ENCODE measurements at places on chromosomes 5 and 9. TPM values are rescaled to one million over a fixed set of nuclear protein-coding genes. Genes with fewer than 3 reads are reported as not detected.
A peak's percentile ranks its signal among the peaks of the same experiment; 100 is the strongest.

WDR38 gene
- total RNA-seq: not detected

SPATA31E1 gene
- total RNA-seq: not detected

PCDHA2 gene
- total RNA-seq: not detected

PRR16 gene
- total RNA-seq: not detected

FBXW2 gene
- total RNA-seq: 85.0 TPM

FBP1 gene
- total RNA-seq: 0.39 TPM

CDC20B gene
- total RNA-seq: not detected

FOXI1 gene
- total RNA-seq: not detected

RFX3 gene
- total RNA-seq: 11.3 TPM

SLC36A3 gene
- not detected for total RNA-seq

C5orf58 gene
- total RNA-seq: not detected

PCDHB16 gene
- total RNA-seq: not detected

- peak; percentile 14 for DNase-seq
These were observed 28.1 kb upstream of the F2RL1 start for GRCh38 chr5:76790632-76791290.

DNA sequence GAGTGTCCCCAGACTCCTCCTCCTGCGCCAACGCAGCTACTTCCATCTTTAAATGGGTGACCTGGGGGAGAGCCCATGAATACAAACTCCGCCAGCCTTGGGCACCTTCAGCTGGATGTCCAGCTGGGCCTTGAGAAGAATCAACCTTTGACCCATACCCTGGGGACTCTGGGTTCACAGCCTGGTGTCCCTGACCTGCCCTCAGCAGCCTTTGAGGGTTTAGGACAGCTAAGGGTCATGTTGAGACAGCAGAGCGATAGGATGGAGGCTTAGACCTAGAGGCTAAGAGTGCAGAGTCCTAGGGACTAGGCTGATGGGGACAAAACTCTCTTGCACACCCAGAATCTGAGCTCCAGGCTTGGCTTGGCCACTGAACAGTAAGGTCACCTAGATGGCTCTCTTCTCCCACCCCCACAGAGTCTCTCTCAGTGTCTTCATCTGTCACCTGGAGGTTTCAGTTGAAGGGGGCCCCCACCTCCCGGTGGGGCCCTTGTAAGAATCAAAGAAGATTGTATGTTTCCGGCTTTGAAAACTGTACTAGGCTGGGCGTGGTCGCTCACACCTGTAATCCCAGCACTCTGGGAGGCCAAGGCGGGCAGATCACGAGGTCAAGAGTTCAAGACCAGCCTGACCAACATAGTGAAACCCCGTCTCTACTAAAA is 6.7 kb upstream of the AQP3 start:
- no peak for DNase-seq

DNA sequence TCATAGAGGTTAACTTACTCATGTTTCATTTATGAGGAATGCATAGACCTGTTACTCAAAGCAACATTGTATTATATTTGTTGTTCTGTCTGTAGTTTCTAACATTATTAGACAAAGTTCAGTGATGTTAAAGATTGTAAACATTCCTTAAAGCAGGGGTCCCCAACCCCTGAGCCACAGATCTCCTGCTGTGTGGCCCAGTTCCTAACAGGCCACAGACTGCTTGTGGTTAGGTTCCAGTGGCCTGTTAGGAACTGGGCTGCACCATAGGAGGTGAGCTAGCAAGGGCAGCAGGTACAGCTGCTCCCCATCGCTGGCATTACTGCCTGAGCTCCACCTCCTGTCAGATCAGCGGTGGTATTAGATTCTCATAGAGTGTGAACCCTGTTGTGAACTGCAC is 181.1 kb downstream of the KDM4C start:
- DNase-seq: no peak

DNA sequence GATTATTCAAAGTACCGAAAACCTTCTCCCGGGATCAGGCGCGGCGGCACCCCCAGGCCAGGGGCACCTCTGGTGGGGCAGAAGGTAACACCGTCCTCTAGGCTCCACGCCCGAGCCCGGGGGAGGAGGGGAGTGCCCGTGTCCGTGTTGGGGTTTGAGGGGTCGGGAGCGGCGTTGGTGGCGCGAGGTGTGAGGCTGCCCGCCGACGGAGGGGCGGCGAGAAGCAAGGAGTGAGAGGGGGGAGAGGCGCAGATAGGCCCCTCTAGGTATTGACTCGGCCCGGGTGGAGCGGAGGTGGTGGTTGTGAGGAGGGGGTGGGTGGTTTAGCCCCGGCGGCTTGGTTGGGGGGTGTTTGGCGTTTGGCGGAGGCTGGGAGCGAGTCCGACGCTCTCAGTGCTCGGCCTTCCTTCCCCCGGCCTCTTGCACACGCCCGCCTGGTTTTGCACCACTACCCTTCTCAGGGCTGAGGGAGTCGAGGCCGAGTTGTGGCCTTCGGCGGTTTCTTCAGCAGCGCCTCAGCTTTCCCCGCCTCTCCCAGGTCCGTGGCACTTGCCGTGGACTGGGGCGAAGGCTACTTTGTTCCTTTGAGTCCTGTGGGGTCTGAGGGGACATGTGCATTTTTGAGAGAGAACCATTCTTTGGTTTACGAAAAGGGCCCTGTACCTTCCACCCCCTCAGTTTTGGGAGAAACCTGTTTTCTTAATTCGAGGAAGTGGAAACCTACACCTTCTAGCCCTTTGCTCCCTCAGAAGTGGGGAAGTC is 450 bp downstream of the GPBP1 start:
- peak; percentile 22 for DNase-seq

DNA sequence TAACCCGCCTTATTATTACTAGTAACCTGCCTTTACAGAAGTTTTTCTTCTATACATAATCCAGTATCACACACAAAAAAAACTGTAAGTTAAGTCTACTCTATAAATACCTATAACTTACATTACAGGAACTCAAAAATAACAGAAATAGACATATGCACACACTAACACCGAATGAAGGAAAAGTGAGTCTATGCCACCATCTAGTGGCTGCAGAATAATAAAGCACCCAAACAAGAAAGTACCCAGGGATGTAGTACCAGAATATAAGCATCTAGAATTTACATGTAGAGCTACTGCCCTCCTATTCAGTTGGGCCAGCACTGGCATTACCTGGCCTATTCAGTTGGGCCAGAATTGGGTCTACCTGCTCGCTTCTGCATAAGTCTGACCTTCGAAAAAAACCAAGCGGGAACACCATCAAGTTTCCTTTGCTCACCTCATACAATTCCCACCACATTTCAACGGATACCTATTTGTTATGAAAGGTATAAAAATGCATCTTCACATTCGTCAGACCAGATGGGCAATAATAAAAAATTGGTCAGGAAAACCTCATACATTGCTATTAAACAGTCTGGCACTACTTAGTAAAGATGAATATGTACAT is 4.0 kb upstream of the NIPSNAP3A start:
- DNase-seq: peak; percentile 22

GRCh38 chr5:104363567-104363966 is 801.0 kb upstream of the NUDT12 start:
- no peak for DNase-seq

- no peak for DNase-seq
These were observed 13.9 kb downstream of the SLC23A1 start for GRCh38 chr5:139369181-139369580.

- no peak for DNase-seq
These were observed 29.8 kb downstream of the PRUNE2 start for GRCh38 chr9:76876098-76876497.

GRCh38 chr9:128106181-128106939 is 21.2 kb downstream of the PTGES2 start:
- no peak for DNase-seq

- no peak for DNase-seq
These were observed 171.4 kb upstream of the NFIB start for GRCh38 chr9:14485366-14485765.

DNA sequence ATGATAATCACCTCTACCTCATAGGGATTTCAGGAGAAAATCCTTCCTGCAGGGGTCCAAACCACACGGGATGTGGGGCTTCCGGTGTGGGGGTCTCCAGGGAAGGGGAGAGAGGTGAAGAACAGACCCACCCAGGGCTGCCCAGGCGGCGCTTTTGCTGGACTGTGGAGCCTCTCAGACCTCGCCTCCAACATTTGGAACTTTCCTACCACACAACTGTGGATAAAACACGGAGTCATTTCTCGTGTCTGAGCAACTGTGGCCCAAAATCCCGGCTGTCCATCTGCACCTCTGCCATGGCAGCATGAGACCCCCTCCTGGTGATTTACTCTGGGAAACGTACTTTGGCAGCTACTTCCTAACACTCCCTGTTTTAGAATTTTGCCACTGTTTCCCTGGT is 307.8 kb upstream of the IRX4 start:
- no peak for DNase-seq

- DNase-seq: no peak
These were observed 275.2 kb upstream of the IRX1 start for GRCh38 chr5:3320317-3320875.

DNA sequence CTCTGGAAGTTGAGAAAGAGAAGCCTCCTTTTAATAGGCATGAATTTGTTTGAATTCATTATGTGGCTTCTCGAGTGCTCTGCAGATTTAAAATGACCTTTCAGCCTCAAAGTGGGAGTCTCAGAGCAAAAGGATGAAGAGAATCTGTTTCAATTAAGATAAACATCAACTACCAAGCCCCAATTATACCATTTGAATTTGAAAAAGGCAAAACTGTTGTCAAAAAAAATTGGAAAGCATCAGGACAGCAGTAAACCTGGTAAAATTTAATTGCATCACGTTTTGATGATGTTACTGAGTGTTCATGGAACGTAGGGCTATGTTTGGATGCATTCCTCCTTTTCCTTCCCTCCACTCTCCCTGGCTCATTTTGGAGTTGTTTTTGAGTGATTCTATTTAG is 637.2 kb downstream of the PDE4D start:
- DNase-seq: no peak

DNA sequence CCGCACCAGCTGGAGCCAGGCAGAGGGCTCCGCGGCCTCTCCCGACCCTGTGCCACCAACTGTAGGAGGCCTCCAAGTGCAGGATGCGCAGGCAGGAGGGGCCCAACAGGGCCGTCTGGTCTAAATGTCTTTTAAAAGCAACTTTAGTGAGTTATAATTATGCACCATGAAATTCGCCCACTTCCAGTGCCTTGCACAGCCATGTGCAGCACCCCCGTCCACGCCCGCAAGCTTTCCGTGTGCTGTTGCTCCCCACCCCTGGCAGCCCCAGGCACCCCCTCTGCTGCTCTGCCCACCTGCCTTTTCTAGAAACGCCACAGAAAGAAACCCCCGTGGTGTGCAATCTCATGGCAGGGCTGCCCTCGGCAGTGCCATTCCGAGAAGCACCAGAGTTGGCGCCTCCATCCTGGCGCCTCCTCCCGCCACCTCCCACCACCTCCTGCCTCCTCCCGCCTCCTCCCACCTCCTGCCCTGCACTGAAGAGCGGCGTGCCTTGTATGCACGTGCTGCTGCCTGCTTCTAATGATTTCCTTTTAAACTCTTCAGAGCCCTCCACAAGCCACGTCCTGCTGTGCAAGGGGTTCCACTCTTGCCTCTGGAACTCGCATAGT is 7.5 kb upstream of the SLC6A18 start:
- no peak for DNase-seq

- peak; percentile 57 for DNase-seq
These were observed 680 bp upstream of the RFK start for GRCh38 chr9:76394960-76395252.

- DNase-seq: no peak
These were observed 358.4 kb downstream of the EBF1 start for GRCh38 chr5:158741296-158741695.

GRCh38 chr5:90014420-90014819 is 395.1 kb downstream of the CETN3 start:
- DNase-seq: no peak

DNA sequence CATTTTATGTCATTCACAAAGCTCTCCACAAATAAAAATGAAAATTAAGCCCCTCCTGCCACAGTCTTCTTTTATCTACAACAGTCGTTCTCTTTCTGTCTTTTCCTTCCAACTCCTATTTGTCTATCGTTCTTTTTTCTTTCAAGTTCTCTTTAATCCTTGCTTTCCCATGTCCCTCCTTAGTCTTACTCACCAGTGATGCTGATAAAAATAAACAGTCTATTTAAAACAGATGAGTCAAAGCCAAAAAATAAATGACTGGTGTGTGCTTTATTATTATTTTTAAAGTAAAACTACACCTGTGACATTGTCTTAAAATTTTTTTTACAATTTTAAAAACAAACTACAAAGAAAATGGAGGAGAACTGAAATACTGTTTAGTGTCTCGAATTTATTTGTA is 137.1 kb upstream of the TMEM161B start:
- no peak for DNase-seq

DNA sequence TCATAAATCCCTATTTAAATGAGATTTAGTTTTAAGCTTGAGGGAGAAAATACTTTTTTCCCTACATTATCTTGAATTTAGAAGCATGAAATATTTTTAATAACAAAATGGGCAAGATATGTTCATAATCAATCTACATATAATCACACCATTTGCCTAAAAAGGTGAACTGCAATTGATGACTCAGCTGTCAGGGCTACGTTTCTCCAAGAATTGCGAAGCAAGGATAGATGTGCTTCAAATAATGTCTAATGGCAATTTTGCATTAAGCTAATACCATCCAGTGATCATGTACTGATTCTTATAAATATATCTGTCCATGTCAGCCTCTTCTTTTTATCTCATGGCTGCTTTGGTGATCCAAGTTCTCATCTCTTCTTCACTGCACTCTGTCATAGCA is 404.4 kb downstream of the MAN2A1 start:
- no peak for DNase-seq

GRCh38 chr9:93592008-93592642 is 15.7 kb downstream of the PHF2 start:
- DNase-seq: no peak

DNA sequence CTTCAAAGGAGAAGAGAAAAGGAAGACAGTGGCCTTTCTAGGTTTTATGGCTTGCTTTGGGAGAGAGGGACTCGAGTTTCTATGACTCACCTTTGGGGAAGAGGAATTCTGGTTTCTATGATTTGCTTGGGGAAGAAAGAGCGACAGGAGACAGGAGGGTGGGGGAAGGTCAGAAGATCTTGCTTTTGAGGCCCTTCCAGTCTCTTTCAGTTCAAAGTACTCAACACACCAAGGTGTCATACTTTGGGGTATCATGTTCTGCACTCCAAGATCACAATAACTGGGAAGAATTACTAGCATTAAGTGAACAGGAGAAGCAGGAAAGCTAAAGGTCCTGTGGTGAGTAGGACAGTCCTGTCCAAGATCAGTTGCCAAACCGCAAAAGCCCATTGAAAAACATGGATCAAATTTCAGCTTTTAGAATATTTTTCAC is 324.5 kb downstream of the ARHGEF28 start:
- DNase-seq: no peak

GRCh38 chr9:99058964-99059921 is 45.7 kb upstream of the TGFBR1 start:
- DNase-seq: no peak

GRCh38 chr9:79477955-79478771 is 93.6 kb upstream of the TLE4 start:
- DNase-seq: no peak

DNA sequence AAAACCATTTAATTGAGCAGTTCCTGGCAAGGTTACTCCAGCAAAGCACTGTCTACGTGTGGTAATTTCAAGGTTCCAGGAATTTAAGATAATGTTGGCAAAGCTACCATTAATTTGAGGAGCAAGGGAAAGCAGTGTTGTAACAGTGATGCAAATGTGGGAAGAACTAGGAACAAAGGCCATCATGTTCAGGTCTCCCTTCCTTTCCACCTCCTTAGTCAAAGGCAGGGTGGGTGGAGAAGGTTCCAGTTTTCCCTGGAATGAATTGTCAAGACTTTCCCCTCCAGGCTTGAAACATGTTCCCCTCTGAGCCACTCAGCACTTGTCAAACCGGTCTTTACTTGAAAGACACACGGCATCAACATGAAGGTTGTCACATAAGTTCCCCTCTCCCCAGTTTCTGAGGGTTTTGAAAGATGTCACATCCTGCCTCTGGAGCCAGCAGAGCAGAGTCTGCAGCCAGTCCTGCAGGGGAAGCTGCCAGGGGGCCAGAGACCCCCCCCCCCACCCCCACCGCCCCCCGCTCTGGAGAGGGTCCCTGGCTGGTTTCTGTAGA is 226.0 kb downstream of the GAS1 start:
- no peak for DNase-seq

All from activated T-helper 1 cell treated with anti-CD3 and anti-CD28 coated beads, Interleukin-12 subunit alpha, Interleukin-12 subunit beta, Interleukin-2, Interleukin-4 antibody, amounts not matched to agents 30 ng/mL and 10 ng/mL and 1 ng/mL, durations not matched to agents 14 hours and 24 hours and 36 hours (primary cell).